Naive B cell (primary cell): ENCODE measurements at places on chromosomes 11 and 22.

DNA sequence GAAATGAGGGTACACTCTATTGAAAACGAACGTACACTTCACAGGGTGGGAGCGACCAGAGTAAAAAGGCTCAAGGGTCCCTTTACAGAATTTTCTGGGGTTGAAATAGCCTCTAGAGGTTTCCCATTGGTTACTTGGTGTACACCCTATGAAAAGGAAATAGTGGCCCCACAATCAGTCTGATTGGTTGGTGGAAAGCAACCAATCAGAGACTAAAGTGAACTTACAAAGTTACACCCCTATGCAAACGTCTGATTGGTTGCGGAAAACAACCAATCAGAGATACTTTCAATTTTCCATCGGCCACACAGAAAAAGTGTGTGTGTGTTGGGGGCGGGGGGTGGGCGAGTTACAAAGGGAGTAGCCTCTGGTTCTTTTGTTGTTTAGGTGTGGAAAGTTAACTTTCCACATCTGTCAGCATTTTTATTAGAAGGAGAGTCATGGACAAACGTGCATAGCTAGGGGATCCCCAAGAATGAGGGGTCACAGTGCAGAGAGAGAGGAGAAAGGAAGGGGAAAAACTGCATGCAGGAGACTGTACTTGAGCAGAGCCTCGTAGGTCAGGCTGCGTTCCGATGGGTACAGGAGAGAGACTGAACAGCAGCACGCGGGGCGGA is 1152.1 kb downstream of the TBC1D22A start:
- DNase-seq = no peak

DNA sequence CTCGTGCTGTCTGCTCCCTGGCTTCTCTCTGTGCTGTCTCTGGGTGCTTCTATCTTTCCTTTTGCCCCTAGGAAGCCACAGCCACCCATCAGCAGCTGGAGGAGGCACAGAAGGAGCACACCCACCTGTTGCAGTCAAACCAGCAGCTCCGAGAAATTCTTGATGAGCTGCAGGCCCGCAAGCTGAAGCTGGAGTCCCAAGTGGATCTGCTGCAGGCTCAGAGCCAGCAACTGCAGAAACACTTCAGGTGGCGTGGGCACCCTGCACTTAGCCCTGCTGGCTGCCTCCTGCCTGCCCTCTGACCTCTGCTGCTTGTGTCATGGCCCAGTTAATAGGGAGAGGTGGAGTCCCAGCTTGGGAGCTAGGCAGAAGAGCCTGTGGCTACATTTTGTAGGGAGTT is 67.8 kb downstream of the CEP164 start:
- no peak for DNase-seq

DNA sequence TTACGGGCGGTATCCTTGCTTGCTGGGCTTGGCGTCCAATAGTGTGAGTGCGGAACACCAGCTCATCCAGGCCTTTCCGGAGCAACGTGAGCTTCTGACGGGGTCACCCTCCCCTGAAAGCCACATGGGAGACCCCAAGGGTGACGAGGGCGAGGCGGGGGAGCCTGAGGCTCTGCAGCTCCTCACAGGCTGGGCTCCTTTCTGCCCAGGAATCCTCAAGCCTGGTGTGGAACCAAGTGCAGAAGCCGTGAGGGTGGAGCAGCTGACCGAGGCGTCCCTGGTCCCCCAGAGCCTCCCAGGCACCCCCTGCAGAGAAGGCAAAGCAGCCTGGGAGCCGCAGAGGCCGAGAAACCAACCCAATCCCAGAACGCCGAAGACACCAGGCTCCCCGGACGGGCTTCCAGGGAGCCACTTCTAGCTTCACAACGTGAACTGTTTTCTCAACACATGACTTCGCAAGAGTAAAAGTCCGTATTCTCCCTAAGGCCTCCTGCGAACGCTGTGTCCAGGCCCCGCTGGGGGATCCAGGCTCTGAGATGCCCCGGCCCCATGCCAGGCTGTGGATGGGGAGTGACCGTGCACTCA is 530.3 kb downstream of the BRD1 start:
- no peak for DNase-seq

GRCh38 chr11:44949160-44950030 is 1.3 kb downstream of the TP53I11 start:
- DNase-seq = peak; percentile 53

- DNase-seq = no peak
Measured at GRCh38 chr11:11579012-11579988, 42.5 kb downstream of the GALNT18 start.

DNA sequence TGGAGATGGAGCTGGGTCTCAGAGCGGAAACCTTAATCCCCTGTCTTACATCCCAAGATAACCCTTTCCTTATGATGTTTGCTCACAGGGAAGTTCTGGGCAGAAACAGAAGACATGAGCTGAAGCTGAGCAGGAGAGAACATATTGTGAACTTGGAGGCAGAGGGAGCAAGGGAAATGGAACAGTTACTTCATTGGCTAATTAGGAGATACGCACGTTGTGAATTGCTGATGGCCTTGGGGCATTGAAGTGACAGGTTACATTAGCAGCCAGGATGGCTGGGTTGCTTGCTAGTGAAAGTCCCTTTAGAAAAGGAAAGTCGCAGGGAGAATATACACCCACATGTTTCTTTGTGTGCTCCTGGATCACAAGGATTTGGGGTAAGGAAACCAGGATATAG is 48.7 kb downstream of the TENM4 start:
- no peak for DNase-seq

DNA sequence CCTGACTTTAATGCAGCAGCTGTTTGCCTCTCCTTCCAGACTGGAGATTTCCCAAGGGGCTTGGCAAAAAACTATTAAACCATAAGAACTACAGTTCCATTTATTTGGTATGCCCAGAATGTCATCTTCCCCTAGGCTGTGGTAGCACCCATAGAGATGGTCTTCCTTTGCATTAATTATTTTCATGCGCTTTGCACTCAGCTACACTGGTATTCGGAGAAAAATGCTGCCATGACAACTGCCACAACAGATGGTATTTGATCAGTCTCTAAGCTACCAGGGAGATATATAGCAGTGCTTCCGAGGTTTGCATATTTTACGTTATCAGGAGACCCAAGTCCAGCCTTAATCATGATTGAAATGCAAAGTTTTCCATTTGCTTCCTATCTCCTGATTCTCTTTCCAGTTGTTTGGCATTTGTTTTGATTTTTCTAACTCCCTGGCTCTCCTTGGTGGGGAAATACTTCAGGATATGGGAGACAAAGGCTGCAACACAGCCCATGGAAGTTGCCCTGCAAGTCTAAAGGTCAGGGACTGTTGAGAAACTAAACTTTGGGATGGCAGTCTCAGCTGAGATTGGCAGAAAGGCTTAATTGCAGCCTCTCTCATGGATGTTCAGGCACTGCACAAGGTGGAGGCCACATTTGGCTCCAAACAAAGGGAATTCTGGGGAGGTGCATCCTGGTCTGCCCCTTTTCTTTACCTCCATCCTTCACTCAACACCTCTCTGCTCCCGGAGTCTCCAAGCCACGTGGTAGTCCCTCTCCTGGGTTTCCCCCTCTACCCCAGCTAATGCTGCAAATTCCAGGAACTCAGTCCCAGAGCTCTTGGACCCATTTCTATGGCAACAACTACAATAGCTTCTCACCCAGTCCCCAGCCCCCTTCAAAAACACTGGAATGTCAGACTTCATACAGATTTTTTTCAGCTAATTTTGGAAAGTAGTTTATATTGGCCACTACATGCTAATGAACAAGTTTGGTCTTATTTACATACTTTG is 151.8 kb downstream of the NAV2 start:
- no peak for DNase-seq

DNA sequence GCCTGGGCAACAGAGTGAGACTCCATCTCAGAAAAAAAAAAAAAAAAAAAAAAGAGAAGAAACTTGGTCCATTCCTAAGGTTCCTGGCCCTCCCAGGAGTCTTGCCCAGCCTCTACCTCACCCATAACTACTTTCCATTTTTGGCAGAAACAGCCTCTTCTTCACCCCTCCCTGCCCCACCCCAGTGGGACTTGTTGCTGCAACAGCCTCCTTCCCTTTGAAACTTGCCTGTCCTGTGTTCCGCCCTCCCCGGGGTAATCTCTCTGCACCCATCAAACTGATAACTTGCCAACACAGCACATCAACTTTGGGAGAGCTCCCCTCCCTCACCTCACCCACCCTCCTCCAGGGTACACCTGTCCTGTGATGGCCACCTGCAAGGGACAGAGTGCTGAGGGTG is 10.0 kb upstream of the FAM83F start:
- DNase-seq = no peak

GRCh38 chr22:23066200-23067022 is 3.9 kb upstream of the GNAZ start:
- no peak for DNase-seq

DNA sequence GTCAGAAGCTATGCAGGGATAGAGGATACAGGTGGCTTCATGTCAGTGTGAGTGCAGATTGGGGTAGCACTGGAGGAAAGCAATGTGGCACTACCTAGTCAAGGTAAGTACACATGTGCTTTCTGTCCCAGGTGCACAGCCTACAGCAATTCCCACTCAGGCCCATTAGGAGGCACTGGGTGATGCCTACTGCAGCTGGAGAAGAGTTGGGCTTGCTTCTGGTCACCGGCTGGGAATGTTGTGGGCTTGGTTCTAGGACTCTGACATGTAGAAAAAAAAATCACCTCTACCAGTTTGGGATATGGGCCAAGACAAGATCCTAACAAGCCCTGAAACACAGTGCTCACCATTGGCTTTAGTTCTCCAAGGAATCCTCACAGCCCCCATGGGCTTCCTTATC is 69.7 kb downstream of the TENM4 start:
- no peak for DNase-seq

GRCh38 chr11:117300283-117300663 is 9.1 kb downstream of the BACE1-AS start:
- DNase-seq = no peak

GRCh38 chr11:58625826-58626460 is 3.5 kb downstream of the CNTF start:
- DNase-seq = no peak

GRCh38 chr22:49365910-49366309 is 461.8 kb downstream of the BRD1 start:
- DNase-seq = no peak

DNA sequence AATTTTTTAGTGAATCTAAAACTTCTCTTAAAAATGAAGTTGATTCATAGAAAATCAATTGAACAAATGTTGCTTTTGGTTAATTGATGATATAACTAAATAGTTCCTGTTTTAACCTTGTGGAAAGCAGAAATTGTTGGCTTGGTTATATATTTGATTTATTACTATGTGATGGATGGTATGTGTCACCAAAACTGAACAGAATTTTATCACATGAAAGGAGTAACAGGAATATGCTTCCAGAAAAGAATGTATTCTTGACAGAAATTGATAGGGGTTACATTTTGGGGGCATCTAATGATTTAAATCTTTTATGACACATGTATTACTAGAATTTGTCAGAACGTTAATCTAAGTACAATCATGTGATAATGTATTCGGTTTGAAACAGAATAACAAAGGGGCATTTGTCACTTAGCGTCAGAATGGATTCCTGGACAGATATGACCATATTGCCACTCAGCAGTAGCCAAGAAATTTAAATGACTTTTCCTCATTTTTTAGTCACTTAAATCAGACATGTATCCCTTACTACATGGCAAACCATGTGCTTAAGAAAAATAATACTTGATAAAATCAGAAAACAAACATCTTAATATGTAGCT is 295.2 kb downstream of the GRM5 start:
- no peak for DNase-seq

- DNase-seq = no peak
Measured at GRCh38 chr11:117921456-117921855, 7.7 kb downstream of the TMPRSS13 start.

- no peak for DNase-seq
Measured at GRCh38 chr11:105696000-105696399, 86.1 kb downstream of the GRIA4 start.

DNA sequence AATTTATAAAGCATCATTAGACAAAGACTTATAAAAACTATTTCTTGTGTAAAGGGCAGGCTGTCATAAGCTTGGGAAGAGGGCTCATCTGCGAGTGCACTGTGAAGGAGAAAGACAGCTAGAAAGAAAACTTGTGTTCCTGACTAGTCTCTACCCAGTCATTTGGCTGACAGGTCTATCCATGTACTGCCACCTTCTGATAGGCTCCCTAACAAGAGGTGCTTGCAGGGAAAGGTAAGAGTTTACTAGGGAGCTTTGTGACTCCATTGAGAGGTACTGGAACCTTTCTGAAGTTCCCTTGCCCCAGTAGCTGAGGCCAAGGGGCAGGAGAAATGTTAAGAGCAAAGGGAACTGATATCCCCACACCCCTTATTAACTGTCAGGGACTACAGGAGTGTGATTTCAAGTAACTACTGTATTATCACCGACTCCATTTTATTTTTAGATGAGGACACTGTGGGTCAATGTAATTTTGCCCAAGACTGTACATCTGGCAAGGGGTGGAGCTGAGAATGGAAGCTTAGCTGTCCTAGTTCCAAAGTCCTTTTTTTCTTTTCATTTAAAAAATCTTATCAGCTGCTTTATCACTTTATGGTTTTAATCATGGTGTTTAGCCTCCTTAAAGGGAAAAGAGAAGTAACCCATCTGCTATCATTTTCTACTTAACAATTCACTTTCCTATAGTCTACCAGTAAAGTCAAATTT is 129.4 kb downstream of the ARHGAP20 start:
- DNase-seq = no peak

DNA sequence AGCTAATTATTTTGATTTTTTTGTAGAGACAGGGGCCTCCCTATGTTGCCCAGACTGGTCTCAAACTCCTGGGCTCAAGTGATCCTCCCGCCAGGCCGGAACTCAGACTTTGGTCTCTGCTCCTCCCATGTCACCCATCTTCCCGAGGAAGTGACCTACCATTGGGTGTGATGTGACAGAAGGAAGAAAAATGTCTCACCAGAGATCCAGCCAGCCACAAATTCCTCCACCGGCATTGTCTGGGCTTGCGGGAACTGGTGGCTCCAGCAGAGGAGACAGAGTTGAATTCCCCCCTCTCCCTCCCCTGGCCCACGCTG is 772 bp downstream of the SLC25A45 start:
- no peak for DNase-seq

DNA sequence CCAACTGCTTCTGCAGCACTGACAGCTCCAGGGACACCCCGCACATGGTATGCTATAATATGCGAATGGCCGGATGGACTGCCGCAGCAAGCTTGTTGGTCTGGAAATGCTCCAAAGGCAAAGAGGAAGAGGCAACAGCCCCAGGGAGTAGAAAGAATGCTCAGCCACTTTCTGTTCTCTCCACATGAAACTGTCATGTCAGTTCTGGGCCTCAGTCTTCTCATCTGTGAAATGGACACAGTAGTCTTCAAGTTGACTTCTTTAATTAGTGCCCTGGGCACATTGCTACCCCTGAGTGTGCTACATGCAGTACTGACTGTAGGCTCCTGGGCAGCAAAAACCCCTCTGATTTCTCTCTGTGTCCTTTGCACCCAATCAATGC is 19.9 kb downstream of the IL10RA start:
- DNase-seq = no peak
